ENCODE measurements at places on chromosomes 11 and 22.

- DNase-seq: no peak
Observed at GRCh38 chr11:7582338-7582985, 68.7 kb downstream of the PPFIBP2 start.

DNA sequence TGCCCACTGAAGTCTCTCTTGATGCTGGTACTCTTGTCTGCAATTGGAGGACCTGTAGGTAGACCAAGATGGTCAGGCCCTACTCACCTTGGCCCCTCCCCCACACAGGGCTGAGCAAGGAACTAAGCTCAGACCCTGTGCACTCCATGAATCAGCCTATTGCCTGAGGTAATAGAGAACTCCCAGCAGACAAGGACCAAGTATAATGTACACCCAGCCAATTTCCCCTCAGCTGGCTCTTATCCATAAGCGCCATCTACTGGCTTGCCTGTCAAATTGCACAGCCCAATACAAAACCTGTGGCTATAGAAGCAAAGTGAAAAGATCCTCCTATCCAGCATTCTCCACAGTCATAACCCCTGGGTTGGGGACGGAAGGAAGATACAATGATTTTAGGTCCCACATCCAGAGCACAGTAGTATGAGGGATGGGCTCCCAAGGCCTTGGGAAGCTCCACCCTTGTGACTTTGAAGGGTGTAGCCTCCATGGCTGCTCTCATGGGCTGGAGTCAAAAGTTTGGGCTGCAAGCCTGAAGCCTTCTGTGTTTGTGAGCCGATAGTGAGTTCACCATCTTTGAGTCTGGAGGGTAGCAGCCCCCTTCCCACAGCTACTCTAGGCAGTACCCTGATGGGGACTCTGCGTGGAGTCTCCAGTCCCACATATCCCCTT lies 56.0 kb downstream of the GLYATL2 start:
- DNase-seq: no peak

DNA sequence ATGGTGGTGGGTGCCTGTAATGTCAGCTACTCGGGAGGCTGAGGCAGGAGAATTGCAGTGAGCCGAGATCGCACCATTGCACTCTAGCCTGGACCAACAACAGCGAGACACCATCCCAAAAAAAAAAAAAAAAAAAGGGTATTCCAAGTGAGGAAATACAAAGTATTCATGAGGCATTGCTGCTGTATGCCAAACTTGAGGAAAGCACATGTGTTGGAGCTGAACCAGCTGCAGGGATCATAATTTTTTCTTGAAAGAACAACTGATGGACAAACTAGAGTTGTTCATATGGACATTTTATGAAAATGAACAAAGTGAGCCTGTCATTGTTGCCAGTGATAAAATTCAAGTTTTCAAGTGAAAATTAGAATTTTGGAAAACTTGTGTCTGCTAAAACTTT lies 15.8 kb downstream of the MARK2 start:
- no peak for DNase-seq

GRCh38 chr11:7690648-7691047 lies 15.6 kb downstream of the OVCH2 start:
- DNase-seq: no peak

GRCh38 chr11:28099715-28100114 lies 8.2 kb downstream of the KIF18A start:
- no peak for DNase-seq

DNA sequence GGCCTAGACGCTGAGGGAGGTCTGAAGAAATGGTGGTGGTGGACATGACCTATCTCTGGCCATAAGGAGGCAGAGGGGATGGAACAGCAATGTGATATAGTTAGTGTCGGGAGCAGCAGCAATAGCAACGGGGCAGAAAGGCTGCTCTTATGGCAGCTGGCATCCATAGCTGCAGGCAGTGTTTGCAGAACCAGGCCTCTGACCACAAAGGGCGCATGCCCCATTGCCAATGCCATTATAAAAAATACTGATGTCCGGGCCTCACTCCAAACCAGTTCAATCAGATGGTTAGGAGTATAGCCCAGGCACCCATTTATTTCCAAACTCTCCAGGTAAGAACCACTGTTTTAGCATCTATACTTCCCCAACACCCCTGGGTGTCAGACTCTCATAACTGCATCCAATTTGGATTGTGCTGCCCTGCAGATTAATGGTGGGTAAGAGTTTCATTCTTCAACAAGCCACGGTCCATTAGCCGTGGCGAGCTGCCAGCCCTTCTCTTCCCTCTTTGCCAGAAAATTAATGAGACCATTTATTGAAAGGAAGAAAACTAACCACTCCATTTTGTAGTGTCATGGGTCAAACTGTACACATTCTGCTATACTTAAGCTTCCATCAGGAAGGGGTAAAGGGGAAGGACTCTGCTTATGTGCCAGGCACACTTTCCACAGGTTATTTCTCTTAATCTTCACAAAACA lies 72.8 kb upstream of the SPON1 start:
- no peak for DNase-seq

- no peak for DNase-seq
Observed at GRCh38 chr11:15692739-15693138, 578.0 kb downstream of the INSC start.

GRCh38 chr11:58134151-58134550 lies 8.8 kb upstream of the OR9I1 start:
- DNase-seq: no peak

DNA sequence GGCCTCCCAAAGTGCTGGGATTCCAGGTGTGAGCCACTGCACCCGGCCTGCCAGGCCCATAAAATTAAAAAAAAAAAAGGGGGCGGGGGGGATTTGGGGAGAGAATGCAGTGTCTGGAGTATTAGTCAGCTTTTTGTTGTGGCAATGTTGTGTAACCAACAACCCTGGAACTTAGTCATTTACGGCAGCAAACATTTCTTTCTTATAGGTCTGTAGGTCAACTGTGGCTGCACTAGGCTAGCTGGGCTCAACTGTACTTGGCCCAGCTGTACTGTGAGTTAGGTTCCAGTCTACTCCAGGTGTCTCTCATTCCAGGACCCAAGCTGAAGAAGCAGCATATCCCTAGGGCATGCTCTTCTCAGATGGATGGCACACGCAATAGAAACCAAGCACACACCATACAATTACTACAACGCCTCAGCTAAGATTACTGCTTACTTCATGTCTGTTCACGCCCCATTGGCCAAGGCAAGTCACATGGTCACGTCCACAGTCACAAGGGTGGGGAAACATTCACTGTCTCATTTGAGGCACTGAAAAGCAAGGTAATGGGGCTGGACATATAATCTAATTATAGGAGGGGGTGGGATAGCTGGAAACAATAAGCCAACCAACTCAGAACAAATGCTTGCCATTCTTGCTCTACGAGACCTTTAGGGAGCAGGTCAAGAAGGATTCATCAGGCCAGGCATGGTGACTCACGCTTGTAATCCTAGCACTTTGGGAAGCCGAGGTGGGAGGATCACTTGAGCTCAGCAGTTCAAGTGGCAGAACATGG lies 10.4 kb upstream of the SPINDOC start:
- no peak for DNase-seq

DNA sequence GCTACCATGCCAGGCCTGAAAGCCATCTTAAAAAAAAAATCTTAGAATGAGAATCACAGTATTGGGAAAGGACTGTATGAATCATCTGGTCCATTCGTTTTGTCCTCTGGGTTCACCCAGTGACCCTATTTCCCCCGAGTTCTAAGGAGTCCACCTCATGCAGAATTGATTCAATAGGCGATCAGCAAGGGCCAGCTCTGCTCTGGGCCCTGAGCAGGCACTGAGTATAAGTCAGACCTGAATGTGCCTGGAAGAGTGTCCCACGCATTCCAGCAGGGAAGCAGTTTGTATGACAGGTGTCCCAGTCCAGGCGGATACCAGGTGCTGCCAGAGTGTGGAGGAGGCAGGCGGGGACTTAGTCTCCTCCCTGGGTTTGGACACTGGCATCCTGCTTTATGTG lies 883 bp upstream of the HMOX1 start:
- no peak for DNase-seq

DNA sequence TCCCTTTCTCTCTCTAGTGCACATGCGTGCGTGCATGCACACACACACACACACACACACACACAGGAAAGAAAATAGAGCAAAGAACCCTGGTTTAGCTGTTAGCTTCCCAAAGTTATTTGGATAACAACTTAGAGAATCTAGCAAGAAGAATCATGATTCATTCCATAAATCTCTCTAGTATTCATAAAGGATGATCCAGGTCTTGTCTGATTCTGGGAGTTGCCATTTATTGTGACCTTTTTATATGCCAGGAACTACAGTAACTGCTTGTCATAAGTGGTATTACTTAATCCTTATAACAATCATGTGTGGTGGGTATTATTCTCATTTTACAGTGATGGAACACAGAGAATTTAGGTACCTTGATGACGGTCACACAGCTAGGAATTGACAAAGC lies 141.5 kb upstream of the MTMR2 start:
- no peak for DNase-seq

- DNase-seq: no peak
Observed at GRCh38 chr11:73259406-73260126, 12.6 kb upstream of the P2RY6 start.

DNA sequence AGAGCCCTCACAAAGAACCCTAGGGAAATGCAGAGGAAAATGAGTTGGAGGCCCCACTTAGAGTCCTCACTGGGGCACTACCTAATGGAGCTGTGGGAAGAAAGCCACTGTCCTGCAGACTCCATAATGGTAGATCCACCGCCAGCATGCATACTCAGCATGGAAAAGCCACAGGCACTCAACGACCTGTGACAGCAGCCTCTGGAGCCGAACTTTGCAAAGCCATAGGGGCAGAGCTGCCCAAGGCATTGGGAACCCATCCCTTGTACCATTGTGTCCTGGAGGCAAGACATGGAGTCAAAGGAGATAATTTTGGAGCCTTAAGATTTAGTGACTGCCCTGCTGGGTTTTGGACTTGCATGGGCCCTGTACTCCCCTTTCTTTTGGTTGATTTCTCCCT lies 18.8 kb downstream of the BBOX1 start:
- DNase-seq: no peak

DNA sequence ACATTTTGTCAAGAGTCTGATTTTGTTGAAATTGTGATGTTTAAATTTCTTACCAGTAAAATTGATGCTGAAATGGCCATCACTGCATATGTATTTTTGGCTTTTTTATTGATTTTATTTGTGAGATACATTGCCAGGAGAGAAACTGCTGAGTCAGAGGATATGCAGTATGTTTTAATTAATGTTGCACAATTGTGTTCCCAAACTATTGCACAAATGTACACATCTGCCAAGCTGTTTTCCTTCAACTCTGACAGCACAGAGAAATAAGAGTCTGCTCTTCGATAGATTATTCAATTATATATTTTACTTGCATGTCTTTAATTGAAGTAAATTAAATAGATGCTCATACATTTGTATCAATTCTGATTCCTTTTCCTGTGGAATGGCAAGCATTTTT lies 640.2 kb upstream of the LUZP2 start:
- no peak for DNase-seq

DNA sequence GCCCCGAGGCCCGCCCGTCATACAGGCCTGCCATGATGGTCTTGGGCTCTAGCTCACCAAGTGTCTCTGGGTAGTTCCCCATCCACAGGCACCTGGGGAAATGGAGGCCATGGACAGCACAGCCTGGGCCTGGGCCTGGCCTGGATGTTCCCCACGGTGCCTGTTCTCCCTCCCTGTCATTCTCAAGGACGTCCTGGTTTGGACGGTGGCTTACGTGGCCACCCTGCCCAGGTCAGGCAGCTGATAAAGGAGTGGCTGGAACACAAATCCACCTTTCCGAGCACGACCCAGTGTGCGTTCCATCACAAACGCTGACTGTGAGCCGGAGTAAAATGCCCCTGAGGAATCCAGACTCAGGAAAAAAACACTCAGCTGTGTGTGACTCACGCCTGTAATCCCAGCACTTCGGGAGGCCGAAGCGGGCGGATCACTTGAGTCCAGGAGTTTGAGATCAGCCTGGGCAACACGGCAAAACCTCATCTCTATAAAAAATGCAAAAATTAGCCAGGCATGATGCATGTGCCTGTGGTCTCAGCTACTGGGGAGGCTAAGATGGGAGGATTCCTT lies 41.2 kb upstream of the TESMIN start:
- DNase-seq: no peak

- DNase-seq: no peak
Observed at GRCh38 chr11:76424379-76424778, 20.4 kb upstream of the EMSY start.

DNA sequence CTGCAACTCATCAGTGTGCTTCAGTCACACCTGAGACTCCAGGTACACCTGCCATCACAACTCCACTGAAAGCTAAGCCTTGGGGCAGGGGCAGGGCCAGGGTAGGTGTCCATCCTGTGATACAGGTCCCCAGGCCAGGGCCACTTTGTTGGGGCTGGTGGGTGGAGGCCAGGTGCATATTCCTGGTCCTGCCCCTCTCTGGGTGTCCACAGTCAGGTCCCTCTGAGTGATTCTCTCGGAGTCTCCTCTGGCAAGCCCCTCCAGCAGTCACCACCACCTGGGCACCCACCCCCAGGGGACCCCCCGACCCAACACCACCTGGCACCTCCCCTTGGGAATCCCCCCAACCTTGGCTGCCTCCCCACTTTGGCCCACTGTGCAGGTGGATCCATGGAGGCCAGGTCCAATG lies 9.5 kb upstream of the ACR start:
- DNase-seq: no peak

- no peak for DNase-seq
Observed at GRCh38 chr11:71433648-71434450, 14.3 kb downstream of the DHCR7 start.

GRCh38 chr11:64778473-64779298 lies at the start of gene SF1:
SF1 (minus strand) TSS chr11:64778542; CDS start chr11:64778392, 150 bp downstream.
- DNase-seq: peak; percentile 99

DNA sequence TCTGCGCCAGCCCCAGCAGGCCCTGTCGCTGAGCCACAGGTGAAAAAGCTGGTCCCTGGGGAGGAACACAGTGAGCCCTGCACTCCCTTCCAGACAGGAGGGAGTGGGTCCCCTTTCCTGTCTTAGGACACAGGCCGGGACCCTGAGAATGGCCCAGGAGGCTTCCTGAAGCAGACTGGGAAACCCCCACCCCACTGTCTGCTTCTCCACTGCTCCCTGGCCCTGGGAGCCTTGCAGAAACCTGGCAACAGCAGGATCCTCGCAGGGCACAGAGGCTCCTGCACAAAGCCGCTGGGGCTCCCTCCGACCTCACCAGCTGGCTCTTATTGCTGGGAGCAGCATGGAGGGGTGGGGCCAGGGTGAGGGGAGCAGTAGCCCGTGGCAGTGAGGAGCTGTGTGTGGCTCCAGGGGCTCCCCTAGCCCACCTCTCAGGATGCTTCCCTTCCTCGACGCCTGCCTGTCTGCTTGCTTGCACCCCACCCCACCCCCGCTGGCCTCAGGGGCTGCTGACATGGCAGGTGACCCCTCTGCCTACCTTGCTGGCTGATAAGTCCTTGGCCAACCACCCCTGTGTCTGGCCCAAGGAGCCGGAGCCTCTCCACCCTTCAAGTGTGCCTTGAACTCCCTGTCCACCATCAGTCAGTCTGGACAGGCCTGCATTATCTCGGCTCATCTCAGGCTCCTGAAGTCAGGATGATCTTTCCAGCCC lies 72.1 kb upstream of the KCNQ1OT1 start:
- no peak for DNase-seq

DNA sequence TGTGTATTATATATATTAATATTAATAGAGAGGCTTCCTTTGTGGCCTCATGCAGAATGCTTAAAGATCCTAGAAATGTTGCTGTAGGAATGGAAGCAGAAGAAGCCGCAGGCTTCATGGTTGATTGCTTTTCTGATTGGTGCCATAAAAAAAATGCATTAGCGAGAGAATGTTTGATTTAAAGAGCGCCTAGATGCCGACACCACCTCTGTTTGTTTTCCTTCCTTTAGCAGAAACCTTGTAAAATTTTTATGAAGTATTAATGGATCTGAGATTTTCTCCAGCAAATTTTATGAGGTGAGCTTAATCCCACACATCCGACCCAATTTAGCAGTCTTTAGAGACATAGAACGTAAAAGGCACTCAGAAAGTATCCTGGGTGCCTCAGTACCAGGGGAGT lies 587.5 kb downstream of the NTM start:
- no peak for DNase-seq

All from stimulated activated CD8-positive, alpha-beta memory T cell treated with anti-CD3 and anti-CD28 coated beads, Interleukin-15, amount 100 ng/mL, for 4 hours (primary cell).